HTR-8/SVneo (cell line): ENCODE measurements at places on chromosomes 6 and 20.

- DNase-seq = no peak
These were observed 25.4 kb downstream of the CCDC167 start for GRCh38 chr6:37474316-37474715.

- DNase-seq = no peak
These were observed 12.9 kb downstream of the BEND3 start for GRCh38 chr6:107102414-107102805.

- no peak for DNase-seq
These were observed 48.7 kb upstream of the RSPO3 start for GRCh38 chr6:127069659-127070279.

GRCh38 chr6:113416170-113416569 is 441.0 kb upstream of the MARCKS start:
- no peak for DNase-seq
